Amniotic stem cell (primary cell): ENCODE measurements at places on chromosomes 13 and 19.

GRCh38 chr13:98992355-98992754 lies 14.5 kb upstream of the DOCK9 start:
- no peak for DNase-seq

DNA sequence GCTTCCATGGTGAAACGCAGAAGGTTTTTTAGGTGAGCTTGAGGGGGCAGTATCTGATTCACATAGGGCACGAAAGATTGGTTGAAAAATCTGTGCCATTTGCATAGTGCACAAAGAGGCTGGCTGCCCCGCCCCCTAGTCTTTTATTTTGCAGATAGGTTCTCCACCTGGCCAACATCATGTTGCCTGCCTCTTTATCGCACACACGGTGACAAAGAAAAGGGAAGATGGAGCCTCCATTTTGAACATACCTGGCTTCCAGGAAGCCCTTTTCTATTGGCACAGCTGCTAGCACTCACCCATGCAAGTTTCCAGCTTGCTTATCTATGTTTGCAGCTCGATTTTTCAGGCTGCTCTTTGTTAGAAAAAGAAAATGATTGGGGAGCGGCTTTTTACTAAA lies 316.2 kb upstream of the KLHL1 start:
- DNase-seq = no peak

DNA sequence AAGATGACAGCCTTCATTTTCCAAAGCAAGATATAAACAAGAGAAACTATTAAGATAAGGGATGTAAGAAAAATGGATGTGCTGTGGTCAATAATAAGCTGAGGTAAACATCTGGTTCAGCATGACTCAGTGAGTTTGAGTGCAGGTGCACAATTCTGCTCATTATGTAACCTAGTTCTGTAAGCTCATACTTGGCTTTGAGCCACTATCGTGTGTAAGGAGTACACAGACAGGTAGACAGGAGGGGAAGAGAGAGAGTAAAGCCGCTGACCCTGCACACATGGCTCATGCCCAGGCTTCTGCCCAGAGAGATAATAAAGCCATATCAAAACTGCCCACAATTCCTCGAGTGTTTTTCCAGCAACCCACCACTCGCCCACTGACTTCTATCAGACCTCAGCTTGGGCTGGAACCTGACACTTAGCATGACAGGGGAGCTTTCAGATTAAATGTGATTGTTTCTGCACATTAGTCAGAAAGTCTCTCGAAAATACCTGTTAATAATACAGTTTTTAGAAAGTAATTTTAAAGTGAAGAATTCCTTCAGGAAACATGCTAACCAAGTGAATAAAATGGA lies 51.7 kb downstream of the ZNF91 start:
- no peak for DNase-seq

DNA sequence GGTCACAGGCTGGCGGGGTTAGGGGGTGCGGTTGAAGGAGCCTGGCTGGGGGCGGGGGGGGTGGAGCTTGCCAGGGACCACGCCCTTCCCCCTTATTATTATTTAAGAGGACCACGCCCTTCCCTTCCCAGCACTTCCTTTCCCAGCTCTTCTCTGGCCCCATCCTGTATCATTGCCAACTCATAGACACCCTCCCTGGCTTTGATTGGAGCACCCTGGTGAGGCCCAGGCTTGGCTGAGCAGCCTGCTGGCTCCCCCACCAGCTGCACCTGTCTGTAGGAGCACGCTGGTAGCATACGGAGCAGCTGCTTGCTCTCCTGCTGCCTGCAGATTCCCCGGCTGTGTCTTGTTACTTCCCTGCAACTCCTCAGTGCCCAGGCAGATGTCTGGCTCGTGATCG lies 62.5 kb upstream of the PDX1 start:
- DNase-seq = no peak

- no peak for DNase-seq
Measured at GRCh38 chr13:33976965-33977364, 159.0 kb downstream of the RFC3 start.

GRCh38 chr13:66405908-66406802 lies 824.0 kb downstream of the PCDH9 start:
- DNase-seq = no peak

DNA sequence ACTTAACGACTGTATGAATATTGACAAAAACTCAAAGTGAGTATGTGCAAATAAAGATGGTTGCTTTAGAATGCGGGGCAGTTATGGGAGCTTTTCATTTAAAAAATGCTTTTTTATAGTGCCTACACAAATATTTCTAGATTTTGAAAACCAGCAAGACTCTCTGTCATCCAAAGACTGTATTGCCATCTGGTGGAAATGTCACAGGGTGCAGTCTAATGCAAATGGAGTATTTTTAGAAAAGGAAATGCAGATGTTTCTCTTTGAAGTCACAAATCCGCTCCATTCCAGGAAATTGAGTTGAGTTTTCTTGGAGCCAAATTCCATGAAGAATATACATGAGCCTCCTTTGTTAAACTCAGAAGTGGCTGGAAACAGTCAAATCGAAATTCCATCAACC lies 2.3 kb upstream of the C1QTNF9B start:
- DNase-seq = peak; percentile 29
